ENCODE measurements at places on chromosomes 4 and X.
A peak's percentile ranks its signal among the peaks of the same experiment; 100 is the strongest.

DNA sequence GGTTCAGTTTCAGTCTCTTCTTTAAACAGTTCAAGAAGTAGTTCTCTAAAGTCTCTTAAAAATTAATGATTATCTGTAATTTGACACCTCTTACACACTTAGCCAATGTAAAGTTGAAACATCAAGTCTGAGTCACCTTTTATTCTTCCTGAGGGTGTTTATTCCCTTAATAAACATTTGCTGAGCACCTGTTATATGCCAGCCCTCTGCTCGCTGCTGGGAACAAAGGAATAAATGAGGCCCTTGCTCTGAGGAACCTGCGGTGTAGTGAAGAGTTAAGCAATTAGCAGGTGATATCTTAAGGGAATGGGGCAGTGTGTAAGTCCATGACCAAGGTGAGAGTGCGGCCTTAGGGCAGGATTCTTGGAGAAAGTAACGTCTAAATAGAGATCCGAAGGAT is 5.2 kb upstream of the NDNF start:
- DNase-seq, result no peak

DNA sequence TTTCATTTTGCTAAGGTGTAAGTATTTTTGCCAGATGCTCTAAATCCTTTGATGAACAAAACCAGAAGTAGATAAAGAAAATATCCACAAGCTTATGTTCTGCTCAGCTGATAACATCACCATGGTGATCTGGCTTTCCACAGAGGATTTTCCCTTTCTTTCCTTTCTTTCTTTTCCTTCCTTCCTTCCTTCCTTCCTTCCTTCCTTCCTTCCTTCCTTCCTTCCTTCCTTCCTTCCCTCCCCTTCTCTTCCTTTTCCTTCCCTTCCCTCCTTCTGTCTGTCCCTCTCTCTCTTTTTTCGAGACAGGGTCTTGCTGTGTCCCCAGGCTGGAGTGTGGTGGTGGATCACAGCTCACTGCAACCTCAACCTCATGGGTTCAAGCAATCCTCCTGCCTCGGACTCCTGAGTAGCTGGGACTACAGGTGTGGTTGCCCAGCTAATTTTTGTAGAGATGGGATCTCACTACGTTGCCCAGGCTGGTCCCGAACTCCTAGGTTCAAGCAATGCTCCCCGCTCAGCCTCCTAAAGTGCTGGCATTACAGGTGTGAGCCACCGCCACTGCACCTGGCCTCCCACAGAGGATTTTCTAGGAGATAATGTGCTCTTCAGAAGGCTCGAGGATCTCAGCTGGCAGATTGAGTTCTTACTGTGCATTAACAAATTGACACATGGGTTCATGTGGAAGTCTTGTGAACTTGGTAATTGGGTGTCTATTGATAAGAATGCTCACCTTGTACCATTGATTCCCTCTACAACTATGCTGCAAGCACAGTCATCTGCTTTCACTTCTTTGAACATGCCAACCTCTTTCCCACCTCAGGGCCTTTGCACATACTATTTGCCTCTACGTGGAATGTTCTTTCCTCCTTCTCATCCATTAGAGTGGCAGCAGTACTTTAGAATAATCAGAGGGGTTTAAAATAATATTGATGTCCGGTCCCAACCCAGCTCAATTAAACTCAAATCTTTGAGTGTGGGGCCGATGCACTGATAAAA is 1.4 kb upstream of the RHOH start:
- no peak for DNase-seq

GRCh38 chr4:23766344-23766743 is 123.5 kb downstream of the PPARGC1A start:
- DNase-seq, result no peak

GRCh38 chr4:138184886-138185285 is 57.3 kb downstream of the SLC7A11 start:
- DNase-seq, result no peak

GRCh38 chrX:31128855-31129254 is 57.0 kb upstream of the FTHL17 start:
- DNase-seq, result no peak

GRCh38 chrX:95629737-95630136 is 1054.9 kb upstream of the DIAPH2 start:
- no peak for DNase-seq

- peak; percentile 6 for DNase-seq
Measured at GRCh38 chrX:29257521-29257920, 670.3 kb downstream of the IL1RAPL1 start.

- peak; percentile 43 for DNase-seq
Measured at GRCh38 chr4:151850791-151851213, 90.0 kb upstream of the GATB start.

GRCh38 chrX:108442901-108443464 is 3.3 kb downstream of the COL4A5 start:
- DNase-seq, result no peak

- DNase-seq, result no peak
Measured at GRCh38 chr4:138938366-138938690, 77.3 kb upstream of the NOCT start.

DNA sequence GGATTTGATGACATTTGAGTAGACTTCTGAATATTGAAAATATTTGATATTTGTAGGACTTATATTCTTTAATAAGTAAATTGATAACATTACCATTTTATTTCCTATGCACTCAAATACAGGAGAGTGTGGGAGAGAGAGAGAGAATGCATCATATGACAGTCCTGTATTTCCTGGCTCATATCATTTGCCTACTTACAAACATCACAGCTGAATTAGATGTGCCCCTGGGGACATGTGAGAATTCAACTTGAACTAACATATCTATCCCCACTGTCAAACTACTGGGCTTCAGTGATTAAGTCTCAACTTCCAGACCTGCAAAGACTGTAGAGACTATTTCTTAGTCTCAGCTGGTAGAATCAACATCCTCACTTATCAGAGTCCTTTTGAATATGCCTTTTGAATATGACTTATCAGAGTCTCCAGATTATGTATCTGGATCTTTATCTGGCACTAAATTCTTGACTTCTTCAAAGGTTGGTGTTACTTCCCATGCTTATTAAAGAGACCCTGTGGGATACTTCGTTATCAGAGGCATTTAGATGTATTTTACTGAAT is 75.5 kb downstream of the PABPC4L start:
- no peak for DNase-seq

DNA sequence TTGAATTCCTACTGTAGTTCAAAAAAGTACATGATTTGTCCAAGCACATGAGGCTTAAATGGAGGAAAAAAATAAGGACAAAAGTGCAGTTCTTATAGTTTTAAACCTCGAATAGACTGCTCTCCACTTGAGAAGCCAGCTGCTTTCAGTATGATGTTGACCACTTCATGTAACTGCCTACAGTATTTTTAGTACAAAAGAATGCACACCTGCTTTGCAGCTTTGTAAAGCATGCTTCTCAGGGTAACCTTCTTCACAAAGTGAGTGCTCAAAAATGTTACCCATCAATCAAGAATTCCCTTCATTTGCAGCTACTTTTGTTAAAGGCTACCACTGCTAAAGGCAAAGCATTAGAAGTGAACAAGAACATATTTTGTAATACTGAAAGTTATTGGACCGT is 83.4 kb upstream of the FAM47B start:
- DNase-seq, result no peak

GRCh38 chr4:80144676-80145470 is 52.4 kb upstream of the PRDM8 start:
- no peak for DNase-seq

DNA sequence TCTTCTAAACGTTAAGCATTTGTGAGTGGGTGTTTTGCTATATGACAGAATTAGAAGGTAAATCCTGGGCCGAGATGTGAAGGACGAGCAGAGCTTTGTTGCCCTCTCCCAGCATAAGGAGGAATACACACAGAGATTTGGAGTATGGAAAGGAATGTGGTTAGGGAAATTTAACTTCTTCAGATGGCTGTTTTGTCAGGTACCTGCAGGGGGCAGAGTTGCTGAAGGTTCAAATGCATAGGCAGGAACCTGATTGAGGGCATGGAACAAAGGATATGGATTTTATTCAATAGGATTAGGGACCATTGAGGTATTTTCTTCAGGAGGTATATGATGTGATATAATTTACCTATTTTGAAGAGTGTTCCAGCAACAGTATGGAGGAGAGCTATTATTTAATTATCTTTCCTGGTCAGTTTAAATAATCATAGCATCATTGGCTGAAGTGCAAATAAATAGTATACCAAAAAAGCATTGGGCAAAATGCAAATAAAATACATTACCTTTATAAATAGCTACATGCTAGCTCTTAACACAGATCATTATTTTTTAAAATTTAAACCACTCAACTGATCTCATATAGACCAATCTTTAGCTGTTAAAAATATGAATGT is 143.6 kb downstream of the SLIT2 start:
- DNase-seq, result no peak

DNA sequence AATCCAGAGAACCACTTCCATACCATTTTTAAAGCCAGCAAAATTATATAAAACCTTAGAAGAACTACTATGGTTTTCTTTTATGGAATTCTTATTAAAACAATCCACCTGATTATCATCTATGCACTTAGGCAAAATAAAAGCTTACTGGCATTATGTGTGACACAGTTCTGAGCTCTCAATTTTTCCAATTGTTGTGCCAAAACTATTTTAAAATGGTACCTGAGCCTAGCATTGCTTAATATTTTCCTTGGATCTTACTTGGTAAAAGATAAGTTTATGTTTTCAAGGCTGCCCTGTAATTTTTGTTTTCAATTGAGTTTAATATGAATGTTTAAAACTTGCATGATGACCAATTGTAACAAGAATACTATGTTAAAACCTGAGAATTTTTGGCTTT is 201.3 kb downstream of the MAD2L1 start:
- DNase-seq, result no peak

- no peak for DNase-seq
Measured at GRCh38 chrX:77814210-77814609, 28.2 kb upstream of the ATRX start.

DNA sequence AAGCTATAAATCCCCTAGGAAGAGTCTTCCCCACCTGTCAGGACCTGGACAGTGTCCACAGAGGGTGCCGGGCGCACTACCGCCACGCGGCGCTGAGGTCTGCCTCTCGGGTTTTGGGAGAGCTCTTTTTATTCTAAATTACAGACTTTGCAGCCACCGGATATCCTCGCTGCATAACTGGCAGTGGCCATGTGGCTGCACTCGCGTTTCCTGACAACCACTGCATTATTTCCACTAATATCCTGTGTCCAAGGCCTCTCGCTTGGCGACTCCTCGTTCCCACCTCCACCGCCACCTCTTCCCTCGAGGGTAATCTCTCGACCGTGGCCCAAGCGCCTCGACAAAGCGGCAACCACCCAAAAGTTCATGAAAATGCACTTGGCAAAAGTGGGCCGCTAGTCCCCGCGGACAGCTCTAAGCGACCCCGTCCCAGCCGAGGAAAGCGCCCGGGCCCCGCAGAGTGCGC is 512 bp upstream of the TMEM131L start:
- peak; percentile 26 for DNase-seq

- no peak for DNase-seq
Measured at GRCh38 chr4:61273233-61273632, 73.1 kb downstream of the ADGRL3 start.

- DNase-seq, result no peak
Measured at GRCh38 chr4:102103368-102103767, 241.9 kb downstream of the SLC39A8 start.

- no peak for DNase-seq
Measured at GRCh38 chr4:139635966-139636365, 29.7 kb upstream of the MGST2 start.

- no peak for DNase-seq
Measured at GRCh38 chr4:120870279-120870673, 52.2 kb downstream of the PRDM5 start.

- DNase-seq, result no peak
Measured at GRCh38 chr4:156575430-156576073, 396.0 kb downstream of the PDGFC start.

- no peak for DNase-seq
Measured at GRCh38 chr4:75087416-75087815, 154.5 kb downstream of the PARM1 start.

GRCh38 chr4:123564758-123565346 is 168.3 kb downstream of the SPRY1 start:
- DNase-seq, result peak; percentile 50

DNA sequence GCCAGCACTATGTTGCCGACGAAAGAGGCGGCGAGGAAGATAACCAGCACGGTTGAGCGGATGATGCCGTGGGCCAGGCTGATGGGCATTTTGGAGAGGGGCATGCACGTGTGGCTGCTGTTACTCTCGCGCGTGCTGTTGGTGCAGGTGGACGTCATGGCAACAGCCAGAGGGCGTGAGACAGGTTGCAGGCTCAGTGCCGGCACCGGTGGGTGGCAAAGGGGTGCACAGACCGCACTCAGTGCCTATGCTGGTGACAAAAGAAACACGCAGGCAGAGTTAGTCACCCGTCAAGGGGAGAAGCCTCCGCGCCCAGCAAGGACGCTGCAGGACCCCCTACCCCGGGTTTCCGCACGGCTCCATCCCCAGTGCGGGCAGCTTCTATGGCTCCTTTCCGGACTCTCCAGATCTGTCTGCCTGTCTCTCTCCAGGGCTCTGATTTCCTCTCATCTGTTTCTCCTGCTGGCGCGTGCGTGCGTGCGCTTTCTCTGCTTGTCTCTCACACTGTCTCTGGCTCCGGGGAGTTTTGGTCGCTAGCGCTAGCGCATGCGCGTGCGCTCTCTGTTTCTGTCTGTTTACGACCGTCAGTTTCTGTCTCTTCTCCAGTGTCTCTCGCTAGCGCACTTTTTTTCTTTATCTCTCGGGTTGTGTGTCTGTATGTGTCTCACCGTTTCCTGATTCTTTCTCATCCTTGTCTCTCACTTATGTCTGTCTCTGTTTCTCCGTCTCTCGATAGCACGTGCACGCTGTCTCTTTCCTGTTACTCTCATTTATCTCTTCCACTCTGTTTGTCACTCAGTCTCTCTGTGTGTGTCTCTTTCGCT is 2.1 kb downstream of the GPR101 start:
- DNase-seq, result peak; percentile 3

- DNase-seq, result peak; percentile 44
Measured at GRCh38 chrX:10769696-10770619, 149.6 kb upstream of the MID1 start.

GRCh38 chr4:32525420-32525819 is 1805.3 kb downstream of the PCDH7 start:
- no peak for DNase-seq

DNA sequence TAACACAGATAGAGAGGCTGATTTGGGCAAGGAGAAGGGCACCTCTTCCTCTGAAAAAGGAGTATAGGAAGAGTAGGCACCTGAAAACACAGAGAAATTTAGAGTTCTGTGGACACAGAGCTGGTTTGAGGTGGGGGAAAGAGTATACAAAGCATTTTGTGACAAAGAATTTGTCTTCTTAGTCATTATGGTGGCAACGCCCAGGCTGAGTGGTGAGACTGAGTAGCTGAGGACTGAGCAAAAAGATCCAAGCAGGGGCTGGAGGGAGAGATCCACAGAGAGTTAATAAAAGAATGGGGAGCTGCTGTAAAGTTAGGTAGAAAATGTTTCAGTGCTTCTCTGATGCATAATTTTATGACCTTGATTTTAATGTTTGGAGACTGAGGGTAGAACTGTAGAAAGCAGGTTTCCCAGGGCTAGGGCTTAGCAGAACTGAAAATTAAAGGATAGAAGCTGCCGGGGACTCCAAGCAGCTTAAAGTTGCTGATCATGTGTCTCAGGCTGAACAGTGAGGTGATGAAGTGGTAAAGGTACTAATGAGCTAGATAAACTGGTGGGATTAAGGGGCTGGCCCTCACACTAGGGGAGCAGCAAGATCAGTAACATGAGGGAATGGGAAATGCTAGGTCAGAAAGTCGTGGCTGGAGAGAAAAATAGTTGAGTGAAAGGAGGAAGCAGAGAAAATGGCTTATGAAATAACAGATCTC is 118.9 kb downstream of the CEP44 start:
- no peak for DNase-seq

- no peak for DNase-seq
Measured at GRCh38 chr4:139685180-139685579, 19.6 kb downstream of the MGST2 start.
